Stimulated activated CD4-positive, alpha-beta T cell treated with anti-CD3 and anti-CD28 coated beads, TNF-alpha, amount 100 ng/mL, for 1 hour (primary cell): ENCODE measurements at places on chromosomes 5 and 9.

DNA sequence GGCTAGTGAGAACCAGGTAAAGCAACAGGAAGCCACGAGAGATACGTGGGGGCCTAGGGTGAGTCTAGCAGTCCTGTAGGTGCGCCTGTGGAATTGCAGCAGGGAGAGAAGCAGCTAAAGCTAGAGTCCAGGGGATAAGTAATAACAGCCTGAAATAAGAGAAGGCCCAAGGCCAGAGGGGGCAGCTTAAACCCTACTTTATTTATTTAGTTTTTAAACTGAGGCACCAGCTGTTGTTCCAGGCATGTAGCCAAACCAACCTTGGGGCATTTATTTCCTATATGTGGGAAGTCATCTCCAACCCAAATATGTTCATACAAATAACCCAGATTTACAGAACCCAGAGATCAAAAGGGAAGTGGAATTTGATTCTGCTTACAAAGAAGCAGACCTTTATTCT, 93.5 kb downstream of the GLDC start:
- DNase-seq: no peak

- DNase-seq: no peak
Observed at GRCh38 chr9:83034026-83034425, 28.9 kb downstream of the RASEF start.

DNA sequence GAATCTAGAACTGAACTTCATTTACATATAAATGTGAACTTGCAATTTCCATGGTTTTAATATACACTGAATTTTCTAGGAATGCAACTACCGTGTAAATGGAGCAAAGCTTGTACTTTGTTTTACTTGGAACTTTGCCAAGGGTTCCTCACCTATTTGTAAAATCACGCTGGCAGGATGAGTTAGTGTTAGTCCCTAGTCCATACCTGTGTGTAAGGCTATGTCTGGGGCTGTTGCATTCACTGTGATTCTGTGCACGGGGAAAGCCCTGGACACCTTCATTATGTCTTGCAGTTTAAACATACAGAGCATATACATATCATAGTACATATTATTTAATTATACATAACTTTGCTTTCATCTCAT, 119.9 kb downstream of the PAX5 start:
- no peak for DNase-seq

DNA sequence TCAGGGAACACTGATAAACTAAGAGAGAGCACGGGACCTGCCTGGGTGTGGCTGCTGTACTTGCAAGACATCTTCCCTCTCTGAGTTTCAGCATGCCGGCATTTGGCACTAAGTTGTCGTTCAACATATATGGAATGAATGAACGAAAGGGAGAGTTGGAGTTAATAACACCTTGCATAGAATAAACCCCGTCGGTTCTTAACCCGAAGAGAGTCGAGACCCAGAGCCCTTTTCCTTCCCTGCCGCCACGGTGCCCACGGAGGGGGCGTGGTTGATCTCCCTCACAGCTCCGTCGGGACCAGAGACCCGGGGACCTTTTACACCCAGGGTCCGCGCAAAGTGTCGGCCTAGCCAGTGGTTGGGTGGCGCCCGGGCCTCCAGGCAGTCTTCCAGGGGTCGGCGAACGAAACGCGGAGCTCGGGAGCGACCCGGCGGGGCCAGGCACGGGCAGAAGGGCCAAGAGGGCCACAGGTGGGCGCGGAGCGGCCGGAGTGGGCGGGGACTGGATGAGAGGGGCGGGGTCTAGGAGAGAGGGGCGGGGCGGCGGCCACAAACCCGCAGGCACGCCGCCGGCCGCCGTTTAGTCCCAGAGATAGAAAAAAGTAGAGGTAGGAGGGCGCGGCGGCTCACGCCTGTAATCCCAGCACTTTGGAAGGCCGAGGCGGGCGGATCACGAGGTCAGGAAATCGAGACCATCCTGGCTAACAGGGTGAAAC, 735 bp upstream of the RPL26L1 start:
- DNase-seq: peak; percentile 18

GRCh38 chr5:54491326-54491725, 26.2 kb upstream of the SNX18 start:
- no peak for DNase-seq

- DNase-seq: no peak
Observed at GRCh38 chr5:132758451-132758850, 11.2 kb downstream of the CCNI2 start.

- no peak for DNase-seq
Observed at GRCh38 chr5:127892467-127893207, 189.4 kb downstream of the CCDC192 start.

GRCh38 chr5:6745706-6746222, 32.5 kb downstream of the TENT4A start:
- no peak for DNase-seq

GRCh38 chr9:78261403-78262001, 25.6 kb downstream of the CEP78 start:
- DNase-seq: no peak

DNA sequence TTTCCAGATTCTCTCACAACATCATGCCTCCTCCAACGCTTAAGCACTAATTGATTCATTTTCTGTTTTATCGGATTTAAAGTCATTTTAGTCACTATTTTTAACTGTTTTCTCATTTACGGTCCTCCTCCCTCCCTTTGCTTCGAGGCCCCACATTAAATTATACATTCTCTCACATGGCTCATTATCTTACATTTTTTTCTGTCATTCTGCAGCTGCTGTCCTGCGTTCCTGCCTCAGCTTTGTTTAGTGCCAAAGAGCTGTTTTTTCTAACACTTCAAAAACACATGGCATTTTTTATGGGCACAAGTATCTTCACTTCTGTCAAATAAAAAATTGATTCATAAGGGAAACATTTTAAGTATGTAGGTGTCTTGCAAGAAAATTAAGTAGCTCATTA, 130.1 kb upstream of the FST start:
- no peak for DNase-seq

- DNase-seq: no peak
Observed at GRCh38 chr5:89034588-89034987, 151.6 kb upstream of the MEF2C start.

DNA sequence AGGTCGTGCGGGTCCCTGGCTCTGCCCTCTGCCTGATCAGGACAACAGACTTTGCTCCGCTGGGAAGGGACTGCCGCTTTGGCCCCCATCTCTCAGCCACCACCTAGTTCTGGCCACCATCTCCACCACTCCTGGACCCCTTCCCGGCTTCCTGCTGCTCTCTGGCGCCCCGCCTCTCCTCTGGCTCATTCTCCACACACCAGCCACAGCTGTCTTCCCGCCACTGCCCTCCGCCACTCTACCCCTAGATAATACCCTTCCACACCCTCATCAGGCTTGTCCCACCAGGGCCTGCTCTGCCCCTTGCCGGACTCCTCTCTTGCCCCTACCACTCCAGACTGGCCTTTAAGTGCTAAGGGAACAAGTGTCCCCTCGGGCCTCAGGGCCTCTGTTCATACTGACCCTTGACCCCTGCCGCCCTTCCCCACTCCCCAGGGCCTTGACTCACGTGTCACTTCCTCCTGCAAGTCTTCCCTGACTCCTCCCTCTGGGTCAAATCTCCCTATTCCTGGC, 3.0 kb upstream of the CDX1 start:
- no peak for DNase-seq

DNA sequence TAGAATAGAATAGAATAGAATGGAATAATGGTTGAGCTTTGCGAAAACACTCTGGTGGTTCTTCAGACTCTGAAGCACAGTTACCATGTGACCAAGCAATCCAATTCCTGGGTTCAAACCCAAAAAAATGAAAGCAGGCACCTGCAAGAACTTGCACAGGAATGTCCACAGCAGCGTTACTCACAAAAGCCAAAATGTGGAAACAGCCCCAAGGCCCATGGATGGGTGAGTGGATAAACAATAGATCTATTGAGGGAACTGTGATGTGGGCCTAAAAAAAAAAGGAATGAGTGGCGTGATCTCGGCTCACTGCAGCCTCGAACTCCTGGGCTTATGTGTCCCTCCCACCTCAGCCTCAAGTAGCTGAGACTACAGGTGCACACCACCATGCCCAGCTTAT, 21.4 kb upstream of the TMEM250 start:
- no peak for DNase-seq

GRCh38 chr9:96050861-96051155, 175.3 kb downstream of the ERCC6L2 start:
- DNase-seq: no peak

GRCh38 chr9:131530546-131530919, 530 bp downstream of the UCK1 start:
- DNase-seq: no peak

- DNase-seq: no peak
Observed at GRCh38 chr9:130039528-130040147, 3.4 kb downstream of the FNBP1 start.

GRCh38 chr9:133437753-133438531, 15.8 kb downstream of the ADAMTS13 start:
- DNase-seq: no peak
